ENCODE measurements at places on chromosomes 7 and 10.

- no peak for DNase-seq
Measured at GRCh38 chr7:136969761-136970160, 101.3 kb downstream of the CHRM2 start.

GRCh38 chr10:84270708-84271107 lies 25.9 kb downstream of the RGR start:
- DNase-seq: no peak

GRCh38 chr10:91797048-91797690 lies 1.1 kb upstream of the TNKS2 start:
- DNase-seq: no peak

DNA sequence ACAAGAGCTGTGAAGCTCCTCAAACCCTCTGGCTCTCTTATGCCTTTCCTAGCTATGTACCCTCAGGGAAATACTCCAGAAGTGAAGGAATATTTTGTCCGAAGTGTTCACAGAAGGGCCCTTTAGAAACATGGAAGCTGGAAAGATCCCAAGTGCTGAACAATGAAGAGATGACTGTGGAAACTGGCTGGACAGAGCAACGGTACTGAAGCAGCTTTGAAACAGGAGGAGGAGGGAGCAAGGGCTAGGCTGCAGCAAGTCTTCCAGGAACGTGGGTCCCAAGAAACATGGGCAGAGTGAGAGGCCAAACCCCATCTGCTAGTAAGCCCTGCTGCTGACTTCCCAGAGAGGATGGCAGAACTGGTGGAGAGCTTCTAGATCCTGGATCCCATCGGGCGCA lies 3.0 kb upstream of the PSAP start:
- DNase-seq: peak; percentile 24

GRCh38 chr7:23067271-23067670 lies 38.3 kb upstream of the KLHL7 start:
- peak; percentile 67 for DNase-seq
